ENCODE measurements at places on chromosomes 5 and 9. TPM values are rescaled to one million over a fixed set of nuclear protein-coding genes. Genes with fewer than 3 reads are reported as not detected.

The ZNF366 gene
- polyA plus RNA-seq = 1.4 TPM

The HTR1A gene
- polyA plus RNA-seq = 0.10 TPM

The PCDH12 gene
- polyA plus RNA-seq = 1.6 TPM

The NMUR2 gene
- 0.13 TPM for polyA plus RNA-seq

The CTSV gene
- polyA plus RNA-seq = 2.1 TPM

The WDR38 gene
- polyA plus RNA-seq = not detected

The BARHL1 gene
- polyA plus RNA-seq = not detected

The S1PR3 gene
- 3.1 TPM for polyA plus RNA-seq

The FGD3 gene
- polyA plus RNA-seq = 1.4 TPM

The SLC6A18 gene
- polyA plus RNA-seq = not detected

The LCN9 gene
- polyA plus RNA-seq = not detected

The SOHLH1 gene
- 0.36 TPM for polyA plus RNA-seq

The FBXO38 gene
- polyA plus RNA-seq = 16.7 TPM

The FBP1 gene
- 16.9 TPM for polyA plus RNA-seq

The IFNB1 gene
- not detected for polyA plus RNA-seq

Measured in ovary (tissue), 10 donors.